ENCODE measurements at places on chromosomes 1 and 21. TPM values are rescaled to one million over a fixed set of nuclear protein-coding genes. Genes with fewer than 3 reads are reported as not detected.

GRCh38 chr1:197272791-197273190 is 4.7 kb downstream of the CRB1 start:
- DNase-seq: no peak

- no peak for DNase-seq
Measured at GRCh38 chr1:204493145-204493983, 1.2 kb downstream of the PIK3C2B start.

- DNase-seq: no peak
Measured at GRCh38 chr21:45977396-45977795, 4.2 kb upstream of the COL6A1 start.

The KCNJ9 gene
- 0.12 TPM for polyA plus RNA-seq

Measured in right renal cortex interstitium (tissue), 3 donors.